Stomach (tissue), 19 donors: ENCODE measurements at places on chromosomes 7 and 10.

DNA sequence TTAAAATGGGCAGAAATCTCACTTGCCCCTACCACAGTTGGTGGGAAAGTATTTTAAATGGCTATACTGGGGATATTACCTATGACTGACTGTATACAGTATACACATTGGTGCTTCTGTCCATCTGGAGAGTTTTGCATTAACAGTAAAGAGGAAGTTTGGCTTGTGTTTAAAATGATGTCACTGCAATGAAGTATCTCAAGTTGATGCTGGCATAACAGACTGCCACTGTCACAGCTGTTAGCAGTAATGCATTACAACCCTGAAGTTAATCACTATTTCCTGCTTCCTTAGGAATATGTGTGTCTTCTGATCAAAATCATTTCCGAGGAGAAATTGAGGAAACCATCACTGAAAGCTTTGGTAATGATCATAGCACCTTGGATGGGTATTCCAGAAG lies 1.9 kb downstream of the DKK1 start:
- peaks cover 19% of the 10 kb centered on the region for H3K4me1 ChIP-seq
- H3K27ac ChIP-seq: no peak overlapping the region
- no peaks in the 10 kb centered on the region for H3K36me3 ChIP-seq
- no peak for DNase-seq
- H3K4me3 ChIP-seq: no peak overlapping the region

DNA sequence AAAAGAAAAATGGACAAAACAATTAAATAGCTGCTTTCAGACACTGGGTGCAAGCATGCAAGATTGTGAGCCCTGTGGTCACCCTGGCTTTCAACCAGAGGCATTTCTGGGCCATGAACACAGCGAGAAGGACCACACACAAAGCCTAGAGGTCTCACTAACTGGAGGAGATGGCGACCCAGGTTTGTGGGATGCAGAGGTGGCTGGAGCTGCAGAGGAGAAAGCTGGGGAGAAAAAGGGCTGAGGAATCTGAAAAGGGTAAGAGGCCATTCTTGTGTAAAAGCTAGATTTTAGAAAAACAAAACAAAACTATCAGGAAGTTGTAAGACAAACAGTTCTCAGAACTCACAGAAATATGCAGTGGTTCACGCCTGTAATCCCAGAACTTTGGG lies 30.1 kb upstream of the PTPRN2 start:
- H3K4me1 ChIP-seq: no peaks in the 10 kb centered on the region
- H3K36me3 ChIP-seq: no peaks in the 10 kb centered on the region

- no peak overlapping the region for H3K4me3 ChIP-seq
- H3K4me1 ChIP-seq: peaks cover 21% of the 10 kb centered on the region
- no peaks in the 10 kb centered on the region for H3K27me3 ChIP-seq
- H3K36me3 ChIP-seq: no peaks in the 10 kb centered on the region
- no peak for DNase-seq
These were observed 77.9 kb upstream of the RHOBTB1 start for GRCh38 chr10:61021926-61022325.

DNA sequence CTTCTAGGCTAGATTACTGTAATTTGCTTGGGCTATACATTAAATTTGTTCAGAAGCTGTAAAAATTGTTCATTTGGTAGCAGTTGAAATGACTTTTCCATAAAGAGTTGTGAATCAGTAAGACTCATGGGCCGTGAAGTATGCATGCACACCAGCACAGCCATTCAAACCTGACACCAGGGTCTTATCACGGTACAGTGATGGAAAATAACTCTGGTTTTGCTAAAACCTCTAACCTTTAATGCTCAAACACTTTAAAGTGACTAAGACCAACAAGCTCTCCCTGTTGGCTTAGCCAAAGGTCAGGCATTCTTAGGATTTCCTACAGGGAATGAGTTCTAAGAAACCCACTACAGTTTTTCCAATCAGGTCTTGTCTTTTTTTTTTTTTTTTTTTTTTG lies 11.5 kb downstream of the ARL3 start:
- H3K4me1 ChIP-seq: peaks cover 5% of the 10 kb centered on the region
- H3K4me3 ChIP-seq: no peak overlapping the region
- no peaks in the 10 kb centered on the region for H3K27me3 ChIP-seq

DNA sequence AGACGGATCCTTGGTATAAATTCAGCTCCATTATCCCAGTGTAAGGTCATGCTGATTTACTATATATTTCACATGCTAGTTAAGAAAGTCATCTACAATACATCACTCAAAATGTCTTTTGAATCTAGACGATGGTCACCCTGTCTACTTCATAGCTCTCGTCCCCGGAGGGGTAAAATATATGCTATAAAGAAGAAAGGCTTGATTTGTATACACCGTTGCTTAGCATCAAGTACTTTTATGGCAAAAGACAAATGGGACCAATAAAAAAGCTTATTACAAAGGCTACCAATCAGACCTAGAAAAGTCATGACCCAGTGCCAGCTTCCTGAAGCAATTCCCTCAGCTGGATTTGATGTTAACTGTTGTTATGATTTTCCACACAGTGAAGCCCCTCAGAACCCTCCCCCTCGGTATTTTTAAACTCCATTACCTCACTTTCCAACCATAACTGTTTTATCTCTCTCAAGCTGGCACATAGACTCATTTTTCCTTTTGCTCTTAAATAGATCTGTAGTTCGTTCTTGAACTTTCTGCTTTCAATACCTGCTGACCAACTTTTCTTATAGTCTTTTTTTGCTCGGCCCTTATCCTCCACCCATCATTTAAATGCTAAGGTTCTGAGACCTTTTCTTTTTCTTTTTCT lies 104.9 kb downstream of the DOCK4 start:
- no peaks in the 10 kb centered on the region for H3K36me3 ChIP-seq
- no peak overlapping the region for H3K27ac ChIP-seq
- no peaks in the 10 kb centered on the region for H3K4me1 ChIP-seq
- H3K27me3 ChIP-seq: no peaks in the 10 kb centered on the region
- H3K4me3 ChIP-seq: no peak overlapping the region

- no peak for DNase-seq
- no peak overlapping the region for H3K27ac ChIP-seq
- peaks cover 60% of the 10 kb centered on the region for H3K4me1 ChIP-seq
These were observed 30.1 kb upstream of the TM9SF3 start for GRCh38 chr10:96616961-96617360.

DNA sequence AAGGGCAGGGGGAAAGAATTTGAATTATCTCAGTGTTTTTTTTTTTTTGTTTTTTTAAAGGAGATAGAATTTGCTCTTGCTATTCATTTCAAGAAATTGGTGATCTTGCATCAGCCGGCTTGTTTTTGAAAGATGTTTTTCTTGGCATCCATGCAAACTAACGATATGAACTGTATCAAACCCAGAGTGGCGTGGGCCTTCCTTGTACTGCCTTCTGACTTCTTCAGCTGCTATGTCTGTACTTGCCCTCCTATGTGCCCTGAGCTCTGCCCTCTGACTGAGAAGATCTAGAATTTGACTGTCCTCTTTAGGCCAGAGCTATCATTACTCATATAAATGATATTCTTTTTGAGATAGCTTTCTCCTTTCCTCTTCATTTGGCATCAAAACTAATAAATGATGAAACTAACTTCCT lies 183.1 kb downstream of the EXOC4 start:
- H3K4me1 ChIP-seq: no peaks in the 10 kb centered on the region
- DNase-seq: no peak
- no peaks in the 10 kb centered on the region for H3K36me3 ChIP-seq
- no peaks in the 10 kb centered on the region for H3K27me3 ChIP-seq
- no peak overlapping the region for H3K4me3 ChIP-seq
- no peak overlapping the region for H3K27ac ChIP-seq

DNA sequence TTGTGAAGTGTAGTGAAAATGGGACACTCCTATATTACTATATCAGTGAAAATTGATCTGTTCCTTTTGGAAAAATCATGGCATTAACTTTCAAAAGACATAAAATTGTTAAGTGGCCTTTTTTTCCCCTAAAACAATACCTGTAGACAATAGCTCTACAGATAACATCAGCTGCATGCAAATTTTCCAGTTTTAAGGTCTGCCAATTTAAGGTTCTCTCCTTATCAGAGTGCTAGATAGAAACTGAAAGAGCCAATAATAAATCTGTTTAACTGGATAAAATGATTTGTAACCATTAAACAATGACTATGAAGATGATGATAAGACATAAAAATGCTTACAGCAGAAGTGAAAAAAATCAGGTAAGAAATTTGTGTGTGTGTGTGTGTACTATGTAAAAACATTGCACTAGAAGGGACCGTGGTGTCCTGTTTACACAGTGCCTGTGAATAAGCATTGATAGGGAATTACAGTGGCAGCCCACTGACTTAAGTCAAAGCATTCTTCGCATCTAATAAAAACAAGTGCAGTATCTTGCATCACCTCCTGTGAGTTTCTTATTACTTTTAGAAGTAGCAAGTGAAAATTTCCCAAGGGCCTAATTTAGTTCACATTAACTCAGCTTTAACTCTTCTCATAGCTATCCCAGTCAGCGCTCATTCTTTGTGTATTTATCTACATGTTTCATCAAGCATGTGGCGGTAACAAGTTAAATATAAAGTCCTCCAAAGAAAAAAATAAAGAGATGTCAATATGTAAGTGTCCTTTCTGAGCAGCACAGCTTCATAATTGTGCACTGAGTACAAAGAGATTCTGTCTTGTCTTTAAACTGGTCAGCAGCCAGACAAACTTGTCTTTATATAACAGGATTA lies 261.9 kb downstream of the ARL4A start:
- H3K4me1 ChIP-seq: no peaks in the 10 kb centered on the region
- no peaks in the 10 kb centered on the region for H3K36me3 ChIP-seq
- no peak overlapping the region for H3K4me3 ChIP-seq
- no peaks in the 10 kb centered on the region for H3K27me3 ChIP-seq

- no peak for DNase-seq
- no peak overlapping the region for H3K4me3 ChIP-seq
- peaks cover 24% of the 10 kb centered on the region for H3K4me1 ChIP-seq
- no peak overlapping the region for H3K27ac ChIP-seq
- no peaks in the 10 kb centered on the region for H3K36me3 ChIP-seq
- H3K27me3 ChIP-seq: no peaks in the 10 kb centered on the region
These were observed 16.3 kb upstream of the CRYGN start for GRCh38 chr7:151456276-151456675.

DNA sequence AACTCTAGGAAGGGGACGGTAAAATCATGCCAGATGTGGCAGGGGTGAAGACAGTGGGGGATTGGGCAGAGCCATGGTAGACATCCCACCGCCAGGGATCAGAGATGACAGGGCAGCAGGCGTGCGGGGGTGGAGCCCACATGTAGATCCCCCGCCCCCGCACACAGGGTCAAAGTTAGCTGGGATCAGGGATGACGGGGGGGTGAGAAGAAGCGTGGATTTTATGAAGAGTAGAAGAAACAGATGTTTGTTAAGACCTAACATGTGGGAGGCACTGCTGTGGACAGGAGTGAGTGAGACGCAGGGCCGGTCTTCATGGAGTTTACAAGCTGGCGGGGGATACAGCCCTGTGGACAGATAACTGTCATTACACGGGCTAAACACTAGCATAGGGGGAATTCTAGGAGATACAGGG lies 154.0 kb upstream of the KLF14 start:
- no peak overlapping the region for H3K4me3 ChIP-seq
- H3K27ac ChIP-seq: no peak overlapping the region
- H3K4me1 ChIP-seq: peaks cover 90% of the 10 kb centered on the region

- H3K27ac ChIP-seq: no peak overlapping the region
- no peaks in the 10 kb centered on the region for H3K36me3 ChIP-seq
- no peak for DNase-seq
- no peak overlapping the region for H3K4me3 ChIP-seq
- H3K4me1 ChIP-seq: no peaks in the 10 kb centered on the region
These were observed 38.7 kb upstream of the CDK1 start for GRCh38 chr10:60739558-60739957.

GRCh38 chr10:112446055-112446854 lies 459 bp downstream of the ZDHHC6 start:
- H3K4me1 ChIP-seq: peaks cover 46% of the 10 kb centered on the region
- peaks cover 48% of the 10 kb centered on the region for H3K36me3 ChIP-seq
- peak overlapping the region; percentile 82 for H3K27ac ChIP-seq
- DNase-seq: no peak

- H3K36me3 ChIP-seq: peaks cover 10% of the 10 kb centered on the region
- H3K27me3 ChIP-seq: no peaks in the 10 kb centered on the region
- peaks cover 3% of the 10 kb centered on the region for H3K4me1 ChIP-seq
- no peak overlapping the region for H3K27ac ChIP-seq
- H3K4me3 ChIP-seq: no peak overlapping the region
- no peak for DNase-seq
These were observed 40.3 kb downstream of the SGCE start for GRCh38 chr7:94615666-94616065.

GRCh38 chr7:45584261-45585210 lies 10.4 kb downstream of the ADCY1 start:
- no peaks in the 10 kb centered on the region for H3K27me3 ChIP-seq
- no peaks in the 10 kb centered on the region for H3K36me3 ChIP-seq
- H3K4me3 ChIP-seq: no peak overlapping the region
- H3K27ac ChIP-seq: no peak overlapping the region
- no peak for DNase-seq
- no peaks in the 10 kb centered on the region for H3K4me1 ChIP-seq

DNA sequence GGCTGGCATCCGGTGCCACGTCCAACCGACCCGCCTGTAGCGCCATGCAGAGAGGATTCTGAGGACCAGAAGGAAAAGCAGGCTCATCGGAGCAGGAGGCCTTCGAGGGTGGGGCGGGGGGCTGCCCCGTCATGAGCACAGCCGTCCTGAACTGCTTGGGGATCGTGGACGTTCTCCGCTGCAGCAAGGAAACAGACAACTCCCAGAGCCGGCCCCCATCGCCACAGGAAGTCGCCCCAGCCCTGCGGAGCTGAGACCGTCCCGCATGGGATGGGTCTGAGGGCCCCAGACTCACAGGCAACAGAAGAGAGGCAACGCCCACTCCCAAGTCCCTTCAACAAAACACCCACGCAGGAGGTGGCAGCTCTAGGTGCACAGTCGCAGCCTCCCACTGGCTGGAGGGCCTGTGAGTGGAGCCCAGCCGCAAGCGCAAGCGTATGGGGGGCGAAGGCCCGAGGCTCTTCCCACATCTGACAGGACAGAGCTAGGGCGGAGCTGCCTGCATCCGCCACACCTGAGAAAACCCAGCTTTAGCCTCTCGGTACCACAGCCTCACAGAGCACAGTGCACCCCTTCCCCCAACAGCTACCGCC lies 64.7 kb upstream of the TNRC18 start:
- no peak overlapping the region for H3K4me3 ChIP-seq
- no peak for DNase-seq
